ENCODE measurements at places on chromosomes 6 and 20. TPM values are rescaled to one million over a fixed set of nuclear protein-coding genes. Genes with fewer than 3 reads are reported as not detected.

DNA sequence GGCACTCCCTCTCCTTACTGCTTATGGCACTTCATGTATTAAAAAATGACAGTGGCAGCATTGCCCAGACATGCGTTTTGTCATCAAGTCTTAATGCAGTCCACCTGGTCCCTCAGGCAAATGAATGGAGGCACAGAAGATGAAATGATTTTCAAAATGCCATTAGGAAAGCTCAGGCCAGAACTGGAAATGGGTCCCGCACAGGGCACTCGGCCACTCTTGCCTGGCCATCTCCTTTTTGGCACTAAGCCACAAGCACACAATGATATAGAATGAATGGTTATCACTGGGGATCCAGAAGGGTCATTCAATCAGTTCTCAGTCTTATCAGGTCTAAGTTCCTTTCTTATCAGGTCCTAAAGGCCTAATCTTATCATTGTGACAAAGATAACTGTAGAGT is 15.6 kb downstream of the MAS1 start:
- no peak overlapping the region for H3K27ac ChIP-seq
- H3K4me3 ChIP-seq = no peak overlapping the region
- H3K27me3 ChIP-seq = no peaks in the 10 kb centered on the region
- no peaks in the 10 kb centered on the region for H3K4me1 ChIP-seq

DNA sequence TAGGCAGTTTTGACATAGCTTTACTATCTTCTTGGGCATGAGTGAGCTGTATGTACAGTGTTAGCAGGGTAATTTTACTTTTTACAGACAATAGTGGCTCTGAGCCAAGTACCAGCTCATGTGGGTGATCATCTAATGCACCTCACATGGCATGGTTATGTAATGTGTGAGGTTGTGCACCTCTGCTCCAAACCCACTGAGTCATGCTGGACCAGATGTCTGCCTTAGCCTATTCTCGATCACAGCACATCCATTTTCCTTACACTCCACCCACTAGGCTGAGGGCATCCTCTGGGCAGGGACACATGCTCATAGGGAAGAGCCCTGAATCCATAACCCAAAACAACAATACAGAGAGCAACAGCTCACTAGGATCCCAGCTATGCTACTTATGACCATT is 71.6 kb upstream of the FBXL4 start:
- H3K36me3 ChIP-seq = no peaks in the 10 kb centered on the region
- H3K4me3 ChIP-seq = no peak overlapping the region
- H3K4me1 ChIP-seq = no peaks in the 10 kb centered on the region

Gene TFAP2D
- total RNA-seq = not detected

GRCh38 chr20:50565383-50565782 is 55.2 kb downstream of the PTPN1 start:
- H3K27ac ChIP-seq = no peak overlapping the region
- no peak for DNase-seq
- H3K27me3 ChIP-seq = no peaks in the 10 kb centered on the region
- peaks cover 3% of the 10 kb centered on the region for H3K4me1 ChIP-seq
- no peak overlapping the region for H3K4me3 ChIP-seq

GRCh38 chr20:8917084-8917483 is 151.8 kb upstream of the PLCB4 start:
- DNase-seq = no peak
- no peak overlapping the region for H3K27ac ChIP-seq
- no peaks in the 10 kb centered on the region for H3K4me1 ChIP-seq
- H3K27me3 ChIP-seq = no peaks in the 10 kb centered on the region

Gene LY86
- total RNA-seq = 39.6 TPM
